H4 (cell line): ENCODE measurements at places on chromosomes 6 and 20. TPM values are rescaled to one million over a fixed set of nuclear protein-coding genes. Genes with fewer than 3 reads are reported as not detected.

GRCh38 chr20:36322131-36322530 is 16.0 kb downstream of the DLGAP4 start:
- no peak for DNase-seq

The HINT3 gene
- total RNA-seq: 10.0 and 10.6 TPM in 2 replicates

GRCh38 chr20:35821807-35822242 is 50.0 kb downstream of the PHF20 start:
- DNase-seq: no peak

- no peak for DNase-seq
These were observed 74.0 kb downstream of the MDGA1 start for GRCh38 chr6:37623666-37624065.

DNA sequence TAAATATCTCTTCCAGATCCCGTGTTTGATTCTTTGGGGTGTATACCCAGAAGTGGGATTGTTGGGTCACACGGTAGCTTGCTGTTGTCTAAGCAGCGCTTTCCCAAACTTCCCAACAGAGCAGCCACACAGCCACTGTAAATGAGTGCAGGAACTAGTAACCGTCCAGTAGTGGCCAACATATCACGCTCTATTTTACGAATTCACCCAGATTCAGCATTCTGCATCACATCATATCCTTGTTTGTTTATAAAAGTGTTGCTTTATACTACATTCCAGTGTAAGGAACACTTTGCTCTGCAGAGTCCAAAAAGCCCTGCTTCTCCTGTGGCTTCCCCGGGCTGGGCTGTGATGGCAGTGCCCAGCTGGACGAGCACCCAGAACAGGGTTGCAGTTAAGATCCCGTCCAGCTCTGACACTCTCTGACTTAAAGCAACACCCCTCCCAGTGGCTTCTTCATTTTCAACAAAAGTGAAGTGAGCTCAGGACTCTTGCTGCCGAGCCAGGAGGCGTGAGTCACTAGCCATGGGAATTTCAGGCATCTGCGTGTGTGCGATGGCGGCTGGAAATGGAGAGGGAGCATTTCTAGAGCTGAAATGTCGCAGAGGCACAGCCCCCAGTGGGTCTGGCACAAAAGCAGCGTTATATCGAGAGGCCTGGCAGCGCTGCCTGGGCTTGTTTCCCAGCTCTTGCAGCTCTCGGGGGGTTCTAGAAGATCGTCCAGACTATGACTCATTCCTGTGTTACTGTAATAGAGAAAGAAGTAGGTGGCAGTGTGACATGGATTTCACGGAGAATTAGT is 216.3 kb upstream of the ECI2 start:
- DNase-seq: peak; percentile 89

The PRICKLE4 gene
- not detected in 2 replicates for total RNA-seq

- no peak for DNase-seq
These were observed 177.0 kb upstream of the SNX9 start for GRCh38 chr6:157646012-157646411.

The PRKN gene
- total RNA-seq: 0.19 TPM in 1 of 2 replicates, not detected in the other

GRCh38 chr6:85569323-85569722 is 24.3 kb downstream of the SNX14 start:
- DNase-seq: no peak

- no peak for DNase-seq
These were observed 7.4 kb downstream of the GFOD1 start for GRCh38 chr6:13479971-13480434.

- no peak for DNase-seq
These were observed 23.9 kb downstream of the EDN1 start for GRCh38 chr6:12313992-12314589.

The XKR7 gene
- total RNA-seq: not detected in 2 replicates

GRCh38 chr6:76774781-76775384 is 688.4 kb downstream of the HTR1B start:
- no peak for DNase-seq

- peak; percentile 11 for DNase-seq
These were observed 265.0 kb upstream of the EPHA7 start for GRCh38 chr6:93684339-93684738.

DNA sequence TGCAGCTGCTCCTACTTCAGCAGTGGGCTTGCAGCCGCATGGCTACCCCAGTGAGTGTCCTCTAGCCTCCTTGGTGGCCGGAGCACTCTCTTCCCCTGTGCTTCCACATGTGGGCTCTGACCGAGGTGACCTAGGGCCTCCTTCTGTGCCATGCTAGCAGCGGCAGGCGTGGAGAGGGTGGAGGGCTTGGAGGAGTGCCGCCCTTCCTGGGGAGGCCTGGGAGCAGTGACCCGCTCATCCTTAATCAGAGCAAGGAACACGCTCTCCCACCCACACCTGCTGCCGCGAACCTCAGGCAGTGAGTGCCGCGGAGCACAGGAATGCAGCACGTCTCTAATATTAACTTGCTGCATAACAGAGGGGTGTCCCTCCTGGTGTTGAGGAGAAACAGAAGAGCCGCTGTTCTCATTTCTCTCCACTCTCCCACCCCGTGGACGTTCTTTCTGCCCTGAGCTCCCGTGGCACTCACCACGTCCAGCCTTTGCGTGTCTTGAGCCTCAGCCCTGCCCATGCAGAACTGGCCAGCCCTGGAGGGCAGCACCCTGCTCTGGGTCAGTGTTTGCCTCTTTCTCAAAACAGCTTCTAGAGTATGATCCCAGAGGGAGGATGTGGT is 31.9 kb downstream of the DUSP22 start:
- DNase-seq: no peak

The PKIB gene
- total RNA-seq: 3.1 and 5.2 TPM in 2 replicates

DNA sequence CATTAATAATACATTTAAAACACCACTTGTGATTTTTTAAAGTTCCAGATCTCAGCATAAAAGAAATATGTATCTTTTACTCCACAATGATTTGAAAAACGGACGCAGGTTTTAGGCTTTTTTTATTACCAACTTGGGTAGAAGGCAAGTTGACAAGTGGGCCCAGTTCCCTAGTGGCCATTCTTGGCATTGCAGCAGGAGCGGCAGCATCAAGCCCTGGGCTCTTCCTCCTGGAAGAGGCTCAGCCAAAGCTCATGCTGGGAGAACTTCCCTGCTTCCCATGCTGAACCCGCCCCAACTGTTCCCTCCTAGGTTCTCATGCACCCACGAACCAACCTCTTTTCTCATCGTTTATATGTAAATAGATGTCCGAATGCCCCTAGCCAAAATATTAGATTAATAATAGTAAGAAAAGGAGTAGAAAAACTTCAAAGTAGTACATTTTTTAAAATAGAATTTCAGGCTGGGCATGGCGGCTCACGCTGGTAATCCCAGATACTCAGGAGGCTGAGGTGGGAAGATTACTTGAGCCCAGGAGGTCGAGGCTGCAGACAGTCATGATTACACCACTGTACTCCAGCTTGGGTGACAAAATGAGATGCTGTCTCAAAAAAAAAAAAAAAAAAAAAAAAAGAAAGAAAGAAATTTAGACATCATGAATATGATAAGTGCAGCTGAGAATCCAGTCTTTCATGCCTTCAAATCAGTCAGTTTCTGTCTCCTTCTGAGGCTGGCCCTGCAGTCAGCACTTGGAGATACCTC is 18.2 kb upstream of the MYB start:
- peak; percentile 28 for DNase-seq

GRCh38 chr20:34528921-34529297 is 12.7 kb downstream of the DYNLRB1 start:
- DNase-seq: peak; percentile 54

DNA sequence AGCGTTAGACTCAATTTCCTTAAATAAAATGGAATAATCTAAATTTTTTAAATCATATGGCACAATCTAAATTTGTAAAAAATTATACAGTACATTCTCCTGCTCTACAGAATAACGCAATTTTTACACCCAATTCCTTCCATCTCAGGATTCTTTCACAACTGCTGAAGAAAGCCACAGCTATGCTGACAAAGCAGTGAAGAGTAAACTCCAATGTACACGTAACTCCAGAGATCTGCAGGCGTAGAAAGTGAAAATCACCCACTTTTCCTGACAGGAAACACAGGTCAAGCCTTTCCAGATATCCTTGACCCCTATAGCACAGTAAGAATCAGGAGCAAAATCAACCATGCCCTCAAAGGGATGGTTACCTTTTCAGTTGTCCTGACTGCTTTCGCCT is 27.4 kb downstream of the EPHA7 start:
- DNase-seq: no peak

- no peak for DNase-seq
These were observed 817 bp upstream of the TAP2 start for GRCh38 chr6:32839356-32839755.

The CPXM1 gene
- total RNA-seq: not detected in 2 replicates
